ENCODE measurements at places on chromosomes 7 and 10.

- DNase-seq = no peak
Measured at GRCh38 chr10:13739183-13739582, 152.4 kb downstream of the PRPF18 start.

DNA sequence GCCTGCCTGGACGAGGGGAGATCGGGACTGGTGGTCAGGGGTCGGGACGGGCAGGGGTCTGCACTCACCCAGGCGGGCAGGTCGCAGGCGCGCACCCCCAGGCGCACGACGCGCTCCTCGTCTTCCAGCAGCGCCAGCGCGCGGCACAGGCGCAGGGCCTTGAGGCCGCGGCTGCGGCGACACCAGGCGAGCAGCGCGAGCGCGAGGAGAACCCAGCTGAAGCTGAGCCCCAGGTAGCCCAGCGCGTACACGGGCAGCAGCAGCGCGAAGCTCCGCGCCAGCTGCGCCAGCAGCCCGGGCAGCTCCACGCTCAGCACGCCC, 328 bp downstream of the ESYT2 start:
- DNase-seq = peak; percentile 35

- no peak for DNase-seq
Measured at GRCh38 chr10:61302124-61302523, 151.1 kb downstream of the TMEM26 start.

GRCh38 chr7:16345979-16346958, 75.1 kb downstream of the CRPPA start:
- DNase-seq = no peak

DNA sequence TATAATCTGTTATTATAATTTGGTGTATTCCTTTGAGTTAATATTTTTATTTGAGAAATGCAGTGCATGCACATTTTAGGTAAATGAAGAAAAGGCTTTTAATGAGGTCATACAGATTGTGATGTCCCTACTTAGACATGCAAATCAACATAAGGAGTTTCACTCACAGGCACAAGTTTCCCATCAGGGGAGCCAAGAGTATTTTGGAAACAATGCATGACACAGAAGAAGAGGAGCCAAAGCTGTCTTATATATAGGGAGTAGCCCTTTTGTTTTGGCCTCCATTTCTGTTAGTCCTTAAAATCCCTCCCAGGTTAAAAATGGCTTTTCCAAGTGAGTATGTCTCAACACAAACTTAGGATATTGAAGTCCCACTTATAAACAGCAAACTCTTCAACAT, 703.4 kb upstream of the ANKRD30A start:
- DNase-seq = no peak

DNA sequence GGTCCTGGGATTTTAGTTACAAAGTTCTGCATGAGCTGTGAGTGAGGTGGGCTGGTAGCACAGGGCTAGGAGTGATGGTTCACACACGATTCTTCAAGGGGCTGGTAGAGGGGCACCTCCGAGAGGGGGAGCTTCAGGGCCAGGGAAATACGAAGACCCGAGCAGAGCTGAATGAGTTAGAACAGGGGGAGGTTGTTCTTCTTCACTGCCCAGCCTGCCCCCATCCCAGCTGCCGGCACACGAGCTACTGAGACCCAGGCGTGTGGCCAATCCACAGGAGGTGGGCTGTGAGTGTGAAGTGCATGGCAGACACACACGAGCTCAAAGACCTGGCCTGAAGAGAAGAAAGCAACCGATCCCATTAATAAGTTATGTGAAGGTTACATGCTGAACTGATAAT, 256.2 kb upstream of the ZNF32 start:
- DNase-seq = no peak

- no peak for DNase-seq
Measured at GRCh38 chr7:27601217-27601616, 61.5 kb downstream of the HIBADH start.

DNA sequence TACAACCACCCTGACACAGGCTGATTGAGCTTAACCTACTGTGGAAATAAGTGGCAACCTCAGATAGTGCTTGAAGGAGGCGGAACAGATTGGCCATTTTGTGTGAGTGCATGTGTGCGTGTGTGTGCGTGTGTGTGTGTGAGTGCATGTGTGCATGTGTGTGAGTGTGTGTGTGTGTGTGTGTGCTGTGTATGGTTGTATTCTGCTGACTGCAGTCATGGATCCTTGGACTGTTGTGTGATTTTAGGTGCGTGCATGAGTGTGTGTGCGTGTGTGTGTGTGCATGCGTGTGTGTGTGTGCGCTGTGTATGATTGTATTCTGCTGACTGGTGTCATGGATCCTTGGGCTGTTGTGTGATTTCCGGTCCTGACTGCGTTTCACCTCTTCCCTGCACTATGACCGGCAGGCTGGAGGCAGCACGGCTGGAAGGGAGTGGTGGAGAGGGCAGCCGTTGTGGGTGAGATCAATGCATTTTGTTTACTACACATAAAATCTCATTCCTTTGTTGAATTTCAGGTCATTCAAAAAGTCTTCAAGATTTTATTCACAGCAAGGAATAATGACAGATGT, 6.3 kb downstream of the IQCE start:
- DNase-seq = no peak
